ENCODE measurements at places on chromosomes 1 and 21.

DNA sequence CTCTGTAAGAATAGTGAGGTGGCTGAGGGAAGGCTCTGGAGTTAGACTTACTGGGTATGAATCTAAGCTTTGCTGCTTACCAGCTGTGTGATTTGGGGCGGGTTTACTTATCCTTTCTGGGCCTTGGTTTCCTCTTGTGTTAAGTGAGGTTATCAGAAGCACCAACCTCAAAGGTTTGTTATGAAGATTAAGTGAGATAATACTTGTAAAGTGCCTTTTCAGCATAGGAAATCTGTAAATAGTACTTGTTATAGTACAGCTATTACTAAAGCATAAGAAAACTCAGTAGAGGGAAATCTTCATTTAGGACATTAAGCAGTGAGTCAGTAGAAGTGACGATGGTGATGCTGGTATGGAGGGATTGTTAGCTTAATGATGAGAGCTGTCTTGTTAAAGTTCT lies 12.1 kb downstream of the HHAT start:
- no peak for DNase-seq

GRCh38 chr1:52119301-52120079 lies 22.4 kb upstream of the ZFYVE9 start:
- no peak for DNase-seq

GRCh38 chr1:116692879-116693278 lies 25.3 kb upstream of the IGSF3 start:
- no peak for DNase-seq

- DNase-seq = no peak
Observed at GRCh38 chr1:185250063-185250462, 67.0 kb downstream of the IVNS1ABP start.

DNA sequence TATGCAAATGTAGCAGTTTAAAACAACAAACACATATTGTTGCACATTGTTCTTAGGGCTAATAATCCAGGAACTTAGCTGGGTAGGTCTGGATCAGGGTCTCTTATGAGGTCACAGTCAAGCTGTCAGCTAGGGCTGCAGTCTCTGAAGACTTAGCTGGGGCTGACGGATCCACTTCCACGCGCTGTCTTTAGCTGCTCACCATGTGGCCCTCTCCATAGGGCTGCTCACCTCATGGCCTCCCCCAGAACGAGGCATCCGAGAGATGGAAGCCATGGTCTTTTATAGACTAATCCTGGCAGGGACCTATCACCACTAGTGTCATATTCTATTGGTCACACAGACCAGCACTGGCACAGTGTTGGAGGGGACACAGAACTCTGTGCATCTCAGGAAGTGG lies 8.7 kb upstream of the OXCT2 start:
- no peak for DNase-seq

DNA sequence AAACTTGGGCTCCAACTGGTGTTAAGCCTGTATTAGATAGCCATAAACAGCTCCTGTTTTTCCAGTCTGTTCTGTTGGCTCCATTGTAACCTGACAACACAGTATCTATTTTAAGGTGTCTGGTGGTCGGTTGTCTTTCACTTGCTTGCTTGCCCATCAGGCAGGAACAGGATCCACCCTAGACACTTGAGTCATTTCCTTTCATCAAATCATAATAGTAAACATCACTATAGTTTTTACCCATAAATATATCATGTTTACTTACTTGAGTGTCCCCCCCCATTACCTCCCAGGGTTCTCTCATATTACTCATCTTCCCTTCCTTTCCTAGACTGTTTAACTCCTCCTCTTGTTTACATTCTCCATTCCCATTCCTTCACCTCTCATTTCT lies 2.9 kb downstream of the DDI2 start:
- no peak for DNase-seq

GRCh38 chr1:150927624-150928023 lies 1.5 kb downstream of the SETDB1 start:
- no peak for DNase-seq
